ENCODE measurements at places on chromosomes 6 and 20.
A peak's percentile ranks its signal among the peaks of the same experiment; 100 is the strongest.

- no peak for DNase-seq
Measured at GRCh38 chr20:32522526-32522775, 62.7 kb downstream of the NOL4L start.

- DNase-seq = no peak
Measured at GRCh38 chr20:52817511-52817910, 154.6 kb upstream of the TSHZ2 start.

GRCh38 chr6:73078908-73079610 is 146.2 kb downstream of the KHDC1L start:
- no peak for DNase-seq

DNA sequence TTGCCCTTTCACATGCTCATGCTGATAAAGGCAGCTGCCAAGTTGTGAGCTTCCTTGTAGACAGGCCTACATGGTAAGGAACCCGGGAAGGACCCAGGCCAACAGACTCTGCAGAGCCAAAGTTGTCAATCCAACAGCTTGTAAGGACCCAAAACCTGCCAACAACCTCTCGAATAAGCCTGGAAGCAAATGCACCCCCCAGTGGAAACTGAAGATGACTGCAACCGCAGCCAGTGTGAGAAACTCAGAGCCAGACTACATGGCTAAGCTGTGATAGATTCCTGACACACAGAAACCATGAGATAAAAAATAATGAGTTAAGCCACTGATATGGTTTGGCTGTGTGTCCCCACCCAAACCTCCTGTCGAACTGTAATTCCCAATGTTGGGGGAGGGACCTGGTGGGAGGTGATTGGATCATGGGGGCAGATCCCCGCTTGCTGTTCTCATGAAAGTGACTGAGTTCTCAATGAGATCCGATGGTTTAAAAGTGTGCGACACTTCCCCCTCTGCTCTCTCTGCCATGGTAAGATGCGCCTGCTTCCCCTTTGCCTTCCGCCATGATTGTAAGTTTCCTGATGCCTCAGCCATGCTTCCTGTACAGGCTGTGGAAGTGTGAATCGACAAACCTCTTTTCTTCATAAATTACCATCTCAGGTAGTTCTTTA is 18.8 kb upstream of the CLPSL2 start:
- DNase-seq = peak; percentile 32

- no peak for DNase-seq
Measured at GRCh38 chr20:51918561-51918960, 116.2 kb upstream of the SALL4 start.

GRCh38 chr6:136228814-136229213 is 21.3 kb downstream of the MTFR2 start:
- no peak for DNase-seq

GRCh38 chr20:61346996-61347395 is 94.9 kb downstream of the CDH4 start:
- DNase-seq = no peak

- DNase-seq = no peak
Measured at GRCh38 chr6:46653439-46654195, 842 bp downstream of the SLC25A27 start.

- no peak for DNase-seq
Measured at GRCh38 chr6:155117256-155117655, 122.1 kb downstream of the TIAM2 start.

DNA sequence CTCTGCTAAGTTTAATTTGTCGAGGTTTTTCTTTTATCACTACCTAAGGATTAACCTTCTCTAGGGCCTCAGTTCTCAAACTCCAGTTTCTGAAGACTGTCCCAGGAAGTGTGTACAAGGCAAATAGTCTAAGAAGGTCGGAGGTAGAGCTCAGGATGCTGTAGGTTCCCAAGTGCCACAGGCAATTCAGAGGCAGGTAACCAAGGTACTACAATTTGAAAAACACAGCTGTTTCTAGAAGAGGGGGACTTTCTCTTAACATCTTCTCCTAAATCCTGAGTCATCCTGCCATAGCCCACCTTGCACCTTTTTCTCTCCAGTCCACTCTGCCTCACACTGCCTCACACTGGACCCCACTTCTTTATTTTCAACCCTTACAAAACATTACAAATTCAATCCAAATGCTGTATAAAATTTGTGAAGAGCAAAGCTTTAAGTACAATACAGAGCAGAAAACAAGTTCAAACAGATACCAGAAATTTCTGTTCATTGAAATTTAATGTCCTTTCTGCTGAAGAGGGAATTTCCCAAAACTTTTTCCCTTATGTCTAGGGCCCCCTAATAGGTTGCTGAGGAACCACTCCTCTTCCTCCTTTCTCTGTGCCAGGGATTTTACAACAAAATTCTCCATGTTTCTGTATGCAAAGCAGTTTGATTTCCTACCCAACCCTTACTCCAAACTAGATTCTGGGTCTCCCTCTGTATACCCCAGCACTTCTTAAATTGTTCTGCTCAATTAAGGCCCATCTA is 43.0 kb downstream of the FRK start:
- no peak for DNase-seq

DNA sequence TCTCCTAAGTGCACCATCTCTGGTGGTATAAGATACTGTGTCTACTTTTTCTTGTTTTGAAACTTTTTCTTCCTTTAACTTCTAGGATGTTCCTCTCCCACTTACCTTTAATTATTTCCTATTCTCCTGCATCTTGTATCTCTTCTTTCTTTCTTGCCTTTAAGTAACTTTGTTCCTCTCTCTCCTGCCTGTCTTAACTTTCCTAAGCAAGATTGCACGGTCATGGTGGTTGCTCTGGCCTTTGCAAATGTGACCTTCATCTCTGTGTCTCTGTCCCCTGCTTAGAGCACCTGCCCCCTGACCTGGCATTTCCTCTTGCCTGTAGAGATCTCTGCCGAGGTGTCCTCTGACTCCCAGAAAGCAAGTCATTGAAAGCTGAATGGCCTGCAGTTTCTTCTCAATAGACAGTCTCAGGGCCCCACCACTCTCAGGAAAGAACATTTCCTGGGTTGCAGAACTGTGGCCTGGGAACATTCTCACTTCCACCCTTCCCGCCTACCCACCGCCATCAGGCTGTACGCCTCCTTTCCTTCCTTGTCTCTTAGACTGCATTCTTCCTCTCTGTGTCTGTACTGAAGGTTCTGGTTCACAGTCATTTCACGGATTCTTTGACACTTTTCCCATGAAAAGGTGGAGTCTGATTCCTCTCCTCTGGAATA is 12.8 kb downstream of the ZDHHC14 start:
- DNase-seq = no peak

GRCh38 chr6:38687043-38687353 is 15.9 kb downstream of the GLO1 start:
- no peak for DNase-seq

GRCh38 chr6:4055420-4056041 is 23.4 kb downstream of the FAM217A start:
- DNase-seq = no peak

GRCh38 chr20:8128291-8129060 is 3.6 kb upstream of the PLCB1 start:
- no peak for DNase-seq

GRCh38 chr6:77089776-77090175 is 373.5 kb downstream of the HTR1B start:
- DNase-seq = no peak

GRCh38 chr6:40588480-40588879 is 1.3 kb upstream of the LRFN2 start:
- DNase-seq = no peak

GRCh38 chr20:35562541-35563110 is 20.7 kb downstream of the ERGIC3 start:
- no peak for DNase-seq
